ENCODE measurements at places on chromosomes 2 and 18. TPM values are rescaled to one million over a fixed set of nuclear protein-coding genes. Genes with fewer than 3 reads are reported as not detected.

Gene ALLC
- not detected for total RNA-seq

Gene MOGAT1
- not detected for total RNA-seq

Gene QPCT
- total RNA-seq, result not detected

Gene BCS1L
- total RNA-seq, result 39.8 TPM

Gene SCN9A
- 0.15 TPM for total RNA-seq

Gene MC5R
- not detected for total RNA-seq

Gene GPR75
- 1.4 TPM for total RNA-seq

Gene PRKAG3
- not detected for total RNA-seq

Gene DCDC2C
- total RNA-seq, result not detected

Gene RAB11FIP5
- 22.6 TPM for total RNA-seq

Gene CCDC93
- total RNA-seq, result 35.0 TPM

Gene SRD5A2
- not detected for total RNA-seq

Gene ACTG2
- total RNA-seq, result not detected

Gene TRIM43
- total RNA-seq, result 0.43 TPM

All from activated CD4-positive, alpha-beta memory T cell treated with anti-CD3 and anti-CD28 coated beads, Interleukin-2, amount 10 ng/mL, durations not matched to agents 7 days and 5 days (primary cell).